ENCODE measurements at places on chromosomes 1 and 21. TPM values are rescaled to one million over a fixed set of nuclear protein-coding genes. Genes with fewer than 3 reads are reported as not detected.

DNA sequence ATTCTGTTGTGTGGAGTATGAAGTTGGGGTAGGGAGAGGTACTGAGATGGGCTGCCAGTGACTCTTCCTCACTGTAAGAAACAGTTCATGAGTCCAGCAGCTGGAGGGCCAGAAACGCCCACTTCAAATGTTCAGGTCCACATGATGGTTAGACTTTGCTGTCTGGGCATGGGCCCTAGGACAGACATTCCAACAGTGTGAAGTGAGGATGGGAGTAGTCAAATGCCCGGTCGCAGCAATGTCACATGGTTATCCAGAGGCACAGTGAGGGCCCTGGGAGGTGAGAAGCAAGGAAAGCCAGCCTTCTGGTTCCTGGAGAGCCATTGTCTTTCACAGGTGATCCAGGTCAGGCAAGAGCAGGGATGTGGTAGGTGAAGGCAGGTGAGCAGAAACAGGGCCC is 304.4 kb downstream of the HHAT start:
- no peak for DNase-seq

DNA sequence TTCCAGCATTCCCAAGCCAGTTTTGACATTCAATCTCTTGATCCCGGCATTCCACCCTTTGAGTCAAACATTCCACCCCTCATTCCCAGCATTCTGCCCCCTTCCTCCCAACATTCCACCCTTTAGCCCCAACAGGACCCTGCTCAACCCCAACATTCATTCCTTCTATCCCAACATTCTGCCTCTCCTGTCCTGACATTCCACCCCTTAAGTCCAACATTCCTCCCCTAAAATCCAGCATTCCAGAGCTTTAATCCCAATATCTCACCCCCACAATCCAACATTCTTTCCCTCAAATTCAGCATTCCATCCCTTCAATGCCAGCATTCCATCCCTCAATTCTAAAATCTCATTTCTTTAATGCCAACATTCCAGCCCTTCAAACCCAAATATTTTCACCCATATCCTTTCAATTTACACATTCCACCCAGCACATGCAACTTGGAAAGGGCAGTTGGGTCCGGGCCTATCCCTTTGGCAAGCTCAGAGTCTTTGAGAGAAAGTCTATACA is 22.9 kb downstream of the DDX20 start:
- DNase-seq = peak; percentile 16

ELAVL4 gene
- total RNA-seq = not detected

GRCh38 chr21:28580585-28580984 is 412.1 kb downstream of the LTN1 start:
- DNase-seq = no peak

- DNase-seq = no peak
Measured at GRCh38 chr1:20404466-20404865, 81.5 kb downstream of the CAMK2N1 start.

NECTIN4 gene
- total RNA-seq = 1.6 TPM

GRCh38 chr1:225437710-225438437 is 10.0 kb upstream of the LBR start:
- no peak for DNase-seq

LAMB3 gene
- total RNA-seq = 6.1 TPM

- no peak for DNase-seq
Measured at GRCh38 chr1:89311757-89312156, 39.1 kb upstream of the GBP5 start.

- no peak for DNase-seq
Measured at GRCh38 chr1:7460807-7461206, 310.3 kb upstream of the VAMP3 start.

GRCh38 chr21:42844411-42845113 is 34.8 kb downstream of the WDR4 start:
- DNase-seq = no peak

- DNase-seq = no peak
Measured at GRCh38 chr21:25887646-25888306, 153.0 kb downstream of the GABPA start.

DNA sequence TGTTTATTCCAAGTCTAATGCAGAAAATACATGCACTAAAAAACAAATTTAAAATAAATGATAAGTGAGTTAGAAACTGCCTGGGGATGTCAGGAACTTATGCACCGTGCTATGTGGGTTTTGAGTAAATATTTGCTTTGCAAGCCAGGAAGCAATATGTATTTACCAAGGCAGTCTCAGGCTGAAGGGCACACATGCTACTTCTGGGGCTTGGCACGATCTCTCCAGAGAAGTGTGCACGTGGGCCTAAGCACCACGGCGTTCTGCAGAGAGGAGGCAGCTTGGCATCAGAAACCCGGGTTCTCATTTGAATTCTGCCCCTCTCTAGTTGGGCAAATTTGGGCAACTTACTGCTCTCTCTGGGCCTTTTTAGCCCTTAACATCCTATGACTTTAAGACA is 72.6 kb upstream of the ROR1 start:
- no peak for DNase-seq

DNA sequence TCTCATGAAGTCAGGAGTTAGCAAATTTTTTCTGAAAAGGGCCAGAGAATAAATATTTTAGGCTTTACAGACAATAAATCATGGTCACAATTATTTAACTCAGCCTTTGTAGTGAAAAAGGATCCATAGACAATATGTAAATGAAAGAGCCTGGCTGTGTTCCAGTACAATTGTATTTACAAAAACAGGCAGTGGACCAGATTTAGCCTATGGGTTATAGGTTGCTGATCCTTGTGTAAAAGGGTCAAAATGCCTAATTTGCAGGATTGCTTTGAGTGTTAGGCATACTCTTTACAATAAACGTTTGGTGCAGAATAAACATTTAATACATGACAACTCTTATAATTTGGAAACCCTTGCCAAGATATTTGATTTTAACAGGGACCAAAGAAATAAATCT is 6.5 kb downstream of the SLAMF7 start:
- DNase-seq = no peak

DNA sequence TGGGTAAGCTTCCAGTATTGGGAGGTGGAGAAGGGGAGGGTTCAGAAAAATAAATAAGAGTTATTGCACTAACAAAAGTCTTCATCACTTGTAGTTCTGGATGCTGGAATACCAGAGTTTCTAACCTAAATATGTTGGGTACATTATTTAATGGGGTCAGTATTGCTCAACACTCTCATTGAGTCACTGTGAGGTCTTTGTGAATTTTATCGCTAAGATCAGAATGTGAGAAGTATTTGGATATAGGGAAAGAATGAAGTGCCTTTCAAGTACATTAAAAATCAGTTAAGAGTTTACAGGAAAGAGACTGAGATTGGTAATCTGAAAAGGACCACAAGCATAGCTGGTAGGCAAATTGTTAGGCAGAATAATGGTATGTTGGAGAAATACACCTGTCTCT is 8.8 kb downstream of the SNRPE start:
- DNase-seq = peak; percentile 23

DNA sequence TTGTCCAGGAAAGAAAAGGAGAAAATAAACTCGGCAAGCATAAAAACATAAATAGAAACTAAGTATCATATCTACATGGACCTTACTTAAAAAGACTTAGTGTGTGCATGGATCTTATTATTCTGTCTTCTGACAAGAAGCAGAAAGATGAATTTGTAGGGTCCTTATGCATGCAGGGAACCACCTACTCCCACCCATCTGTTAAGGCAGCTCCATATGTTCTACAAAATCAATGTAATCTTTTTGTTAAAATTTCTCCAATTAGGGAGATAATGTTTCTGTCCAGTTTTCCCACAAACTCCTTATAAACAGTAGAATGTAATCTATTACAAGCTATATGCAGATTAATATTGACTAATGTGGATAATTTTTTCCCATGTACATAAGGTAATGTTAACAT is 13.9 kb upstream of the PTPN14 start:
- DNase-seq = no peak

- DNase-seq = no peak
Measured at GRCh38 chr1:156602557-156602993, 1.3 kb upstream of the GPATCH4 start.

- DNase-seq = peak; percentile 22
Measured at GRCh38 chr1:154697710-154698109, 89.7 kb upstream of the ADAR start.

Measured in astrocyte (in vitro differentiated cells and primary cell).